Activated CD8-positive, alpha-beta memory T cell treated with anti-CD3 and anti-CD28 coated beads for 4 hours (primary cell): ENCODE measurements at places on chromosomes 11 and 22.

DNA sequence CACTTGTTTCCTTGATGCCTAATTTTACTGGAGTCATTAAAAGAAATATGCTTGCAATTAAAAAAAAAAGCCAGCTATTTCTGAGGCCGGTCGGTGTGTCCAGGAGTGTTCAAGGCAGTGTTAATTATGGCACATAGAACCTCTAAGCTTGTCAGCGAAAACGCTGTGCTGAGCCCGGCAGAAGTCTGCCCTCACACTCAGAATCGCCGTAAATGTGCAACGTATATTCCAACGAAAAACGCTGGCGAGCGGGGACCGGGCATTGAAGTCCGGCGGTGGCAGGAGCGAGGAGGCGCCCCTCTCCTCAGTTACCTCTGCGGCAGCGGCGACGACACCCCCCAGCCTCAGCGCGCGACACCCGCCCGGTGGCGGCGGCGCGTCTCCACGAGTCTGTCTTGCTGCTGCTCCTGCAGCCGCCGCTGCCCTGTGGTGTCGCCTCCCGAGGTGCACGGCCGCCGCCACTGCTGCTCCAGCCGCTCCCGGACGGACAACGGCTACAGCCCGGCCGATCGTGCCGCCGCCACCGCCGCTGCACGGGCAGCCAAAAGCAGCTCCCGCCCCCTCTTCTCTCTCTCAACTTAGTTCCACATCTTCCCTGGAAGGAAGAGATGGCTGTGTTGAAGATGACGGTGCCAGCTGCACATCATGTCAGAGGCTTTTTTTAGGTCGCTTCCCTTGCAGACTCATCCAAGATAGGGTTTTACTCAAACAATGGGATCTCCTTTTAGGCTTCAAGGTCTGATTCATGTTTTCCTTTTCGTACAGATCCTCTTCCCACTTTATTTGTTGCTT is 56.0 kb downstream of the JAM3 start:
- DNase-seq: no peak

DNA sequence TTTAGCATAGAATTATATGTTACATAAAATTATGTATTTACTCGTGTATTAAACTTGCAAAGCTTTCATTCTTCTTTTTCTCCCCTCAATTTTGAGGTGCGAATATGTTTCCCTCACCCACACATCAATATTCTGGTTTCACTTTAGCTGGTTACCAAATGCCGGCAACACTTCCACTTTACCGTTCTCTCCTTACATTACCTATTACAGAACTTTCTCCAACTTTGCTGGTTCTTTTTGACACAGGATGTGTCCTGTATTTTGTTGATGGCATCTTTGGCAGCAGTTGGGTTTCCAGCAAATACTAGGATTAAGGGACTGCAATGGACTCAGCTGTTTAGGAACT is 84.9 kb downstream of the PRR5L start:
- no peak for DNase-seq

DNA sequence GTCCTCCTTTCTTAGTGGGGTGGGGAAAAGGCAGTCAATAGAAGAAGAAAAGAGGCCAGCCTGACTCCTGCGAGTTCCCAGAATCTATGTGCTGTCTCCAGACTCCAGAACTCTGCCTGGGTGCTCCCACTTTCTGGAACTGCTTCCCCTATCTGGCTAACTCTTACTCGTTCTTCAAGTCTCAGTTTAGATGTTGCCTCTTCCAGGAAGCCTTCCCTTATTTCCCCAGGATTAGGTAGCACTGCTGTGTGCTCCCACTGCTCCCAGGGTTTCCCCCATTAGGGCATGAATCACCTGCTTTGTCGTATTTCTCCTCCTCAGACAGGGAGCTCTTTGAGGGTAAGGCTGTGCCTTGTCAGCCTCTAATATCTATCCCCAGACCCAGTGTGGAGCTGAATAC is 17.5 kb upstream of the SYT7 start:
- no peak for DNase-seq

- no peak for DNase-seq
Observed at GRCh38 chr22:50308597-50308935, 1.1 kb upstream of the PLXNB2 start.

DNA sequence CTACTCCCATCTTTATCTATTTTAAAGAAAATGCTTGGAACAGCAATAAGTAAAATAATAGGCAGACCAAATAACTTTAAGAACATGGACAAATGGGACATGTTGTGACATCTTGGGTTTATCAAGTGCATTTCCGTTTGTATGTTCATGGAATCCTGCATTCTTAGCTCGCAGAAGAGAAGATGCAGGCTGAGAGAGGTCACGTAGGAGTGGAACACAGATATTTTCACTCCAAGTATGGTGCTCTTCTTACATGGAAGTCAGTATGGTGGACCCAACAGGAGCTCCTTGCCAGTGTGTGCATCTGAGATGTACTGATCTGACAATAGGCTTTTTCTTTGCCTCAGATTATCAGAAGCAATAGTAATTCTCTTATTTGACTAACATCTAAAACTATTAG is 1.7 kb downstream of the E2F8 start:
- DNase-seq: no peak

DNA sequence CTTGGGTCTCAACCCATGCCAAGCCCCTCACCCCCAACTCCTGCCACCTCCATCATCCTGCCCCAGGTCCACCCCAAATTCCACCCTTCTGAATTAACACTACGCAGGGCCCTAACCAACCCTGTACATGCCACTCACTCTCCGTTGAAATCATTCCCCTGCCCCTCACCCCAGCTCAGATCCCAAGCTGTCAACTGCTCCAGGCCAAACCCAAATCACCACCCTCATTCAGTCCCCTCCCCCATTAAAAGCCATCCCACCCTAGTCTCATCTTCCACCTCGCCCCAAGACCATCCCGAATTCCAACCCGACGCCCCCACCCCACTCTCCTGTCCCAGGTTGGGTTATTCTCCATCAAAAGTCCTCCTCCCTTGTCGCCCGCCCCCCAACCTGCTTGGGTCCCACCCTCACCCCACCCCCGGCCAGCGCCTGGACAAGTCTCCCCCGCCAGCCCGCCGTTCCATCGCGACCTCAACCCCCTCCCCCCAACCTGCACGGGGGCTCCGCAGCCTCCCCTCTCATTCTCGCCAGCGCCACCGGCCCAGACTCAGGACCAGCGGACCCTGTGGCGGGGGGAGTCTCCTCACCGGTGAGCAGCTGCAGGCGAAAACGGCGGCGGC is 466 bp downstream of the FAM168A start:
- no peak for DNase-seq

GRCh38 chr22:41078931-41079330 is 13.5 kb upstream of the EP300 start:
- no peak for DNase-seq

DNA sequence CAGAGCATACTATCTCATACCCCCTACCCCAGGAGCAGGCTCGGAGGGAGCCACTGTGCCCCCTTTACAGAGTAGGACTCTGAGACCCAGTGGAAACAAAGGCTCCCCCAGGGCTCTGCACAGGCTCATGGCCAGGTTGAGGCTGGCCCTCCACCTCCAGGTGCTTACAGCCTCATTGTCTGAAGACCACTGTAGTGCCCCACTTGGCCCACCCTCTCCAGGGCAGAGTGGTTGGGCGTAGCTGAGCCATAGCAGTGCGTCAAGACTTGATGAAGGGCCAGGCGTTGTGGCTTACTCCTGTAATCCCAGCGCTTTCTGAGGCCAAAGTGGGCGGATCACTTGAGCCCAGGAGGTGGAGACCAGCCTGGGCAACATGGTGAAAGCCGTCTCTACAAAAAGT is 1.7 kb downstream of the ANKRD13D start:
- DNase-seq: no peak

DNA sequence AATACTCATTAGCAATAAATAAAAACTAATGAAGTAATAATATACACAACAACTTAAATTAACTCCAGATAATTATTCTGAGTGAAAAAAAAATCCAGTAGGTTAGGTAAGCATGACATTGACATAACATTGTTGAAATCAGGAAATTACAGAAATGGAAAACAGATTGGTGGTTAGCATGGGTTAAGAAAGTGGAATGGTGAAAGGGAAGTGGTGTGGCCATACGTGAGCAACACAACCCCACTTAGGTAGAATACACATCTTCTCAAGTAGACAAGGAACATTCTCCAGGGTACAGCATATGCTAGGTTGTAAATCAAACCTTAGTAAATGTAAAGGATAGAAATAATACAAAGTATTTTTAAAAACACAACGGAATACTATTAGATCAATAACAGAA is 30.2 kb upstream of the CLTCL1 start:
- DNase-seq: no peak

GRCh38 chr22:31569126-31569525 is 72.8 kb downstream of the SFI1 start:
- DNase-seq: no peak

DNA sequence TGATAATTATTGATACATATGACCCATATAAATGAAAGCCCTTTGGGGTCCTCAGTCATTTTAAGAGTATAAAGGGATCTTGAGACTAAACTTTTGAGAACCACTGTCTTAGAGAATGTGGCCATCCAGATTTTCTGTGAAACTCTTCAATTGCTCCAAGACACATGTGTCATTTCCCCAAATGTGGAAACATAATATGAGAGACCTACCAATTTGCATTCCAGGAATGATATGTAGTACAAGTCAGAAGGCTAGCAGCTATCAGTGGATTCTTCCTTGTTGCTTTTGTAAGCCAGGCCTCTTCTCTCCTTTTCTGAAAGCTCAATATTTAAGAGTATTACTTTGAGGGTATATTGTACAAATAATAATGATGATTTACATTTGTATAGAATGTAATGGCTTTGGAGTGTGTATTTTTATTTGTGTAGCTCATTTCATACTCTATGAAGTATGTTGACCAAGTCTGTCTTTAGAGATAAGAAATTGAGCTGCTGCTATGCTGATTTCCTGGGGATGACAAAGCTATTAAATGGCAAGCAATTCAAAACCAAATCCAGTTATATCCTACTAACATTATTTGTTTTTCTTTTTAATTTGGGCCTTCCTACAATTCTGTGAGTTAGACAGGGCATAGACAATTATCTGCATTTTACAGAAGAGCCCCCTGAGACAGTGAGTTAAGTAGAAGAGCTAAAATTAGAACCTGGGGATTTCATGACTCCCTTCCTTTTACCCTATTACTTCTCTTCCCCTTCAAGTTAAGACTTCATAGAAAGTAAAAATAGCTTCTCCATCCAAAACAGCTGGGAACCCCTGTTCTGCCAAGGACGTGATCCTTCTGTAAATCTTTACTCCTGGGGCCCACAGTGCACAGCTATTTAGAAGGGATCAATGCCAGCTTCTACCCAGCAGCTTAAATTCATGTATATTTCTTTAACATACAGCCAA is 131.9 kb downstream of the WNT11 start:
- DNase-seq: no peak

- no peak for DNase-seq
Observed at GRCh38 chr11:17634776-17635550, 84.4 kb upstream of the MYOD1 start.

DNA sequence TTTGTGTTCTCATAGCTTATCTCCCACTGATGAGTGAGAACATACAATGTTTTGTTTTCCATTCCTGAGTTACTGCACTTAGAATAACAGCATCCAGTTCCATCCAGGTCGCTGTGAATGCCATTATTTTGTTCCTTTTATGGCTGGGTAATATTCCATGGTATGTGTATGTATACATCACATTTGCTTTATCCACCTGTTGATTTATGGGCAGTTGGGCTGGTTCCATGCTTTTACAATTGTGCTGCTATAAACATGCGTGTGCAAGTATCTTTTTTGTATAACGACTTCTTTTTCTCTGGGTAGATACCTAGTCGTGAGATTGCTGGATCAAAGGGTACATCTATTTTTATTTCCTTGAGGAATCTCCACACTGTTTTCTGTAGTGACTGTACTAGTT is 74.8 kb downstream of the ZNF280B start:
- DNase-seq: no peak

- DNase-seq: no peak
Observed at GRCh38 chr11:33540946-33541915, 159.4 kb downstream of the C11orf91 start.

DNA sequence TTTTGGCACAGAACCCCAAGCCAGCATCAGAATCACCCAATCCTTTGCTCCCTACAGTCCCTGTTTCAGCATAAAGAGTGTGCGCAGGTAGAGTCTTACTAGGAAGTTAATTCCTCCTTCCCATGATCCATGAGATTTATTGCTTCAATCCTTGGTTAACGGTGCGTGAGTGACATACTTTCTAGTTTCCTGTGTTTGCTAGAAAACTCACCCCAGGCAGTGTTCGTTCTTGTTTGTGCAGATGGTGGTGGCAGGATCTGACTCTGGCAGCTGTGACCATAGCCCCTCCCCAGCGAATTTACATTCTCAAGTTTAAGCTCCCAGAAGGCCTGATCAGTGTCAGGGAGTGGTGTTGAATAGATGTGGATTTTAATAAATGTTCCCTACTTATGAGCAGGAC is 106.7 kb upstream of the CCT8L2 start:
- no peak for DNase-seq

DNA sequence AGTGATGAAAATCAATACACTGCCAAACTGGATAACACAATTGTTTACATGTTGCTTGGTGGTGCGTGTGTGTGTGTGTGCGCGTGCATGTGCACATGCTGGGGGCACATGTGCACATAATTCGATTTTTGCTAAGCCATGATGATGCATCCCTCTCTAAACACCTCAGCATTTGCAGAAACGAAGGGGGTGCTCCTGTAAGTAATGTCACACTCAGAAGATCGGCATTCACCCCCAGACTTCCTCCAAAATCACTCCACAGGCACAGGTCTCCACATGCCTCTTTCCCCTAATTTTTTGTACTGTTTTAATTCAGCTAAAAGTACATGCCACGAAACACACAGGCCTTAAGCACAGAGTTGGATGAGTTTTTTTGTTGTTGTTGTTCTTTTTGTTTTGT is 341.5 kb downstream of the SHANK2 start:
- no peak for DNase-seq

- no peak for DNase-seq
Observed at GRCh38 chr22:50677493-50678217, 5.0 kb downstream of the SHANK3 start.

GRCh38 chr11:120389693-120390584 is 53.7 kb downstream of the ARHGEF12 start:
- no peak for DNase-seq

DNA sequence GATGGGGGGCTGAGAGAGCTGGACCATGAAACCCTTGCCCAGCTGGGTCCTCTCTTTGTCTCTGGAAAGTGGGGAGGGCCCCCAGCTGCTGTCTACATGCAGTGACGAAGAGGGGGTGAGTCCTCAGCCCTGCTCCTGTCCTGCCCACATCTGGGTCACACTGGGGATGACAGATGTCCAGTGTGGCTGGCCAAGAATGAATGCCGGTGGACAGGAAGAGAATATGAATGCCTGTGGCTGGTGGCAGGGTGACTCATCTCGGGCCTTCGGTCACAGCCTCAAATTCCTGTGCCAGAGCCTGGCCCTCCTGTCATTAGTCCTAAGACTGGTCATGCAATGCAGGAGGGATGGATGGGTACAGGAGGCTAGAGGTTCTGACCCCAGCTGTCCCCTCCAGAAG is 2.2 kb upstream of the PNPLA3 start:
- no peak for DNase-seq

- DNase-seq: no peak
Observed at GRCh38 chr11:103434073-103434411, 324.8 kb downstream of the DYNC2H1 start.

- no peak for DNase-seq
Observed at GRCh38 chr22:49503896-49504521, 323.7 kb downstream of the BRD1 start.

GRCh38 chr11:57370941-57371340 is 10.0 kb downstream of the PRG3 start:
- DNase-seq: no peak

GRCh38 chr22:22167791-22168189 is 76.8 kb upstream of the VPREB1 start:
- DNase-seq: no peak

GRCh38 chr11:69921128-69922014 is 102.2 kb upstream of the FGF3 start:
- no peak for DNase-seq
